ENCODE measurements at places on chromosomes 2 and 18.
A peak's percentile ranks its signal among the peaks of the same experiment; 100 is the strongest.

- no peak for DNase-seq
Observed at GRCh38 chr18:6270771-6271216, 143.9 kb downstream of the L3MBTL4 start.

- DNase-seq = no peak
Observed at GRCh38 chr2:231068525-231069222, 12.0 kb downstream of the PSMD1 start.

GRCh38 chr2:20424300-20425290 lies 22.3 kb upstream of the RHOB start:
- peak; percentile 67 for DNase-seq

- DNase-seq = peak; percentile 13
Observed at GRCh38 chr2:177543007-177543760, 150.6 kb downstream of the AGPS start.

GRCh38 chr2:44686561-44686960 lies 254.9 kb upstream of the SIX3 start:
- DNase-seq = no peak

- no peak for DNase-seq
Observed at GRCh38 chr2:167132906-167133555, 244.8 kb downstream of the XIRP2 start.
